ENCODE measurements at places on chromosomes 2 and 18.

- no peak for DNase-seq
These were observed 17.4 kb upstream of the COL6A3 start for GRCh38 chr2:237431372-237431771.

DNA sequence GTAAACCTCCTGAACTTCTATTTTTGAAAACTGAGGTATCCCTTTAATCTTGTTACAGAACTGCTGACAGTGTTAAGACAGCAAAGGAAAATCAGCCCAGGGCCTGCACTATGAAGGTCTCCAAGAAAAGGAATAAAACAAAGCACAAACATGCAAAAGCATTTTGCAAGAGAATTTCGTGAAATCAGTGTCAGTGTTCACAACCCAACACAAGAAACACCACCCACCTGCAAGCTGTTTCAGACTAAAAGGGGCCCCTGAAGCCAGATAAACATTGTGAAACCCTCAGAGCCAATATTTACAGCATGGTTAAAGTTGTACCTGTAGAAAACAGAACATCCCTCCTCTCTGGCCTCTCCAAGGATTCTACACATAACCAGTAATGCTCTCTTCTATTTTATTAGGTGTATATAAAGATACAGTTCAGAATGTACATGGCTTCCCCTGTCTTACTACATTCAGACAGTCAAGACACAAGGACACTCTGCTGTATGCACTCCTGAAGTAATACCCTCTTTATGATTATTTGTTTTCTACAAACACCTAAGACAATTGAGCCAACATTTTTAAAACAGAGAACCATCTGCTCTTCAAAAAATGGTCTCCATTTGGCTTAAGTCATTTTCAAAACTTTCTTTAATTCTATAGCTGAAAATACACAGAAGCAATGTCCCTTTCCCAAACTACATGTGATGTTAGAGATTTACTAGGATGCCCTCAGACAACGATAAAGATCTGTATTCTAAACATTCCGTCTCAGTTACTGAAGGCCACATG lies 149.5 kb upstream of the ZFP36L2 start:
- no peak for DNase-seq

DNA sequence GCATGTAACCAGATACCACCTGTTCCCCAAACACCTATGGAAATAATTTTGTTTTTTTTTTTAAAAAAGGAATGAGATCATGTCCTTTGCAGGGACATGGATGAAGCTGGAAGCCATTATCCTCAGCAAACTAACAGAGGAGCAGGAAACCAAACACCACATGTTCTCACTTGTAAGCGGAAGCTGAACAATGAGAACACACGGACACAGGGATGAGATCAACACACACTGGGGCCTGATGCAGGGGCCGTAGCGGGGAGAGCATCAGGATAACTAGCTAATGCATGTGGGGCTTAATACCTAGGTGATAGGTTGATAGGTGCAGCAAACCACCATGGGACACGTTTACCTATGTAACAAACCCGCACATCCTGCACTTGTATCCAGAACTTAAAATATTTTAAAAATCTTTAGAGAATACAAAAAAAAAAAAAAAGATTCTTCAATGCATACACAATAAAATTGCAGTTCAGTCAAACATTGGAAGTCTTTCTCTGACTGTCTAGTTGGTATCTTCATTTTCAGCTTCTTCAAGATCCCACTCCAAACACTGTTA lies 11.6 kb upstream of the CASP10 start:
- DNase-seq = no peak

GRCh38 chr18:37409878-37410277 lies 155.7 kb downstream of the CELF4 start:
- no peak for DNase-seq

DNA sequence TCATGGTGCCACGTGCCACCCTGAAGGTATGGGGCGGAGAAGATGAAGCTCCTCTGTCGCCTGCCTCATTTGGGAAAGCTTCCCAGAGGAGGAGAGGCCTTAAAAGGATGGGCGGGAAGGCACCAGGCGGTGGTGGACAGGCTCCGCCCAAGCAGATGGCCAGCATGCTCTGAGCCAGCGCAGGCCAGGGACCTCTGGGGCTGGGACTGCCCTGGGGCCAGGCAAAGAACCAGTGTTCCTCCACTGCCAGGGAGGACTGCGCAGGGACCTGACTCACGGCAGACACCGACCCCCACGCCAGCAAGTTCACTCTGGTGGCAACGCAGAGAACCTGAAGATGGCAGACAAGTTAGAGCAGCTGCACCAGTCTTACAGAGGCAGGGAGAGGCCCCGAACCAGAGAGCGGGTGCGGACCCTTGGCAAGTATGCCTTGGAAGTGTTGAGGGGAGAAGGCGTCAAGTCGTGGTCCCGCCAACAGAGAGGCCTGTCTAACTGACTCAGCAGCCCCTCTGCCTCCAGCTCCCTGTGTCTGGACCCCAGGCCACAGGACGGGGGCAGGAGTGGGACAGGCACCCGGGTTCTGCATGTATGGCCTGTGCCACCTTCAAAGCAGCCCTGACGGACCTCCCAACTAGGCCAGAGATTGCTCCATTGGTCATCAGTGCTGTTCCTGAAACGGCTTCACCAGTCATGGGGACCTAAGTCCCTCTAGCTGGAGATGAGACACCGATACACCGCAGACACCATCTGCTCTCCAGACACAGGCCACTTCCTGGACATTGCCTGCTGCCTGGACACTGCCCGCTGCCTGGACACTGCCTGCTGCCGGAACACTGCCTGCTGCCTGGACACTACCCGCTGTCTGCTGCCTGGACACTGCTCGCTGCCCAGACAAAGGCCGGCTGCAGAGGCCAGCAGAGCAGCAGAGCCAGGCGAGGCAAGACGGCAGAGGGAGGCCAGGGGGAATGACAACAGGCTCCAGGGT lies 124.7 kb downstream of the HDAC4 start:
- no peak for DNase-seq

- DNase-seq = no peak
These were observed 228.3 kb upstream of the SETBP1 start for GRCh38 chr18:44452346-44452745.

DNA sequence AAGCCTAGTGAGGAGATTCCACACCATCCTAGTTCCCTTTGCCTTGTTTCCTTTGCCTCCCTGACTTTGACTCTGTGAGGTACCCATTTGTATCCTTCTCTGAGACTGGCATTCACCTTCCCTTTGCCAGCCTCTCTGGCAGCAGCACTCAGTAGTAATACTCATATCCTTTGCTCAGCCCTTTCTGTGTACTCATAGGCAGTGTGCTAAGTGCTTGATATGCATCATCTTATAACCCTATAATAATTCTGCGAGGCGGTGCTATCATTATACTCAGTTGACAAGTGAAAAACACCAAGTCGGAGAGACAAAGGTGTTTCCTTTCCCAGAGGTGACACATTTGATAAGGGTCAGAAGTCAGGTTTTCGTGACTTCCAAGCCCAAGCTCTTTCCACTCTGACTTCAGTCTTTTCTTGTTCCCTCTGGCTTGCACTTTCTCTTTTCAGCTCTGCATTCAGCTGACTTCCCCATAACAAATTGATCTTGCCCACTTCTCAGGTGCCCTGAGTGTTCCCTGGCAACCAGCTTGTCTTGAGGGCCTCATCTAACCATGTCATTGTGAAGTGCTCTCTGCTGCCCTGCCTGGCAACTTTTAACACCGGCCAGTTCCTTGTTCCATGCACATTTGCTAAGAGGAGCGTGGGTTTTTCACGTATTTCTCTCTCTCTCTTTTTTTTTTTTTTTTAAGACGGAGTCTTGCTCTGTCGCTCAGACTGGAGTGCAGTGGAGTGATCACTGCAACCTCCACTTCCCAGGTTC lies 94.5 kb upstream of the UPP2 start:
- no peak for DNase-seq

DNA sequence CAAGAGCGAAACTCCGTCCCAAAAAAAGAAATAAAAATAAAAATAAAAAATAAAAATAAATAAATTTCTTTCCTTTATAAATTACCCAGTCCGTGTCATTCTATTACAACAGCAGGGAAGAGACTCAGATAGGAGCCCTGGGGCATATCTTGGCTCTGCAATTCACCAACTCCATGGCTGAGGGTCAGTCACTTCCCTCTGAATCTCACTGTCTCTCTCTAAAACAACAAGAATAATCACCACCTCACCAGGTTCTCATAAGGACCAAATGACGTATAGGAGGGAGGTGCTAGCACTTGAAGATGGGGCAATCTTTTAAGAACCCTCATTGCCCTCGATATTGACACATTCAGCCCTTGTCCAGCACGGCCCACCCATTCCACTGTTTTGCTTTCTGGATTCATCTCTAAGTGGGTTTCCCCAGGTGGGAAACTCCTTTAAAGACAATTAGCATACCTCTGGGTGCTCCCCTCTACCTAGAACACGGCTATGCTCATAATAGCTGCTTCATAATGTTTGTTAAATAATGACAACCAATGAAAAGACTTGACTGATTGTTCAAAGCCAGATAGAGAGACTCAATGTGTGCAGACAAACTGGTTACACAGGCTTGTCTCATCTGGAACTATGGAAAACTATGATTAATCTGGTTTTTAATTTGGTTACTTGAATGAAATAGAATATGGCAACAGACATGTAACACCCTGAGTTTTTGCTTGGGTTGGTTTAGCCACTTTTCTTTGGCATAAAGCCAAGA lies 15.1 kb downstream of the MYCN start:
- DNase-seq = no peak

Measured in hematopoietic multipotent progenitor cell treated with erythropoietin and hydrocortisone succinate and interleukin-3 and kit ligand, for 17 days (in vitro differentiated cells).